Chondrocyte (in vitro differentiated cells): ENCODE measurements at places on chromosomes 6 and 20.
A peak's percentile ranks its signal among the peaks of the same experiment; 100 is the strongest.

DNA sequence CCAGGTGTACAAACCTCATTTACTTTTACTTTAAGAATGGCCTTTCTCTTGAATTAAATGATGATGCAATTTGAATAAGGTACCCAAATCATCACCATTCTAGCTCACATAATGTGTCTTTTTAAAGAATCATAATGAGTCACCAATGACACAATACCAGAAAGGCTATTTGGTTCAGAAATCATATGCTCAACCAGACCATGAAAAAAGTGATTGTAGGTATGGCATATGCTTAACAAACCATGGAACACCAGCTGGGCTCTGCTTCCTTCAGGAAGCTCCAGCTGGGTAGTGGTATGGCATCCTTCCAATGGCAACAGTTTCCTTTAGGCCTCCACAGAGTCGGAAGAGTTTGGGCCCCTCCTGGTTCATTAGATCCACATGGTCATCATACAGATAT, 128.2 kb downstream of the FRK start:
- no peak for DNase-seq

- DNase-seq: no peak
These were observed 121.5 kb upstream of the MCHR2 start for GRCh38 chr6:100115407-100116101.

GRCh38 chr20:16699293-16699692, 30.5 kb upstream of the SNRPB2 start:
- no peak for DNase-seq

- DNase-seq: no peak
These were observed 72.8 kb downstream of the MAP3K5 start for GRCh38 chr6:136719280-136720044.

GRCh38 chr6:170017603-170018320, 266.3 kb downstream of the ERMARD start:
- no peak for DNase-seq

GRCh38 chr6:151585741-151586140, 91.9 kb downstream of the CCDC170 start:
- DNase-seq: no peak

GRCh38 chr6:819122-819521, 126.2 kb upstream of the EXOC2 start:
- no peak for DNase-seq

GRCh38 chr20:34363465-34364222, 571 bp downstream of the ITCH start:
- peak; percentile 54 for DNase-seq

DNA sequence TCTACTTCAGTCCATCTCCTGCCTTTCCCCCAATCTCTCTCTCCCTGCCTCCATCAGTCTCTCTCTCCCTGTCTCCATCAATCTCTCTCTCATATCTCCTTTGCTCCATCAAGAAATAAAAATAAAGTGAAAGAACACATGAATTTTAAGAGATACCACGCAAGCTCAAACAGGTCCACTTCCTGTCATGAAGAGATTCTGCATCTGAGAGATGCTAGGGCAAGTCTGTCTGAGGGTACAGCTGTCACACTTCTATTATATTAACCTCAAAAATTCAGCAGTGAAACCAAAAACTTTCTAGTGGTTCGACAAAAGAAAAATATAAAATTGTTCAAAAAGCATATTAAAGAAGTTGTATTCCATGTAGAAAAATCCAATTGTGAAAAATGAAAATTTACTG, 296.8 kb upstream of the RSPO3 start:
- DNase-seq: no peak

GRCh38 chr20:11965602-11966001, 47.9 kb downstream of the BTBD3 start:
- DNase-seq: no peak

GRCh38 chr20:24765316-24766142, 183.5 kb upstream of the CST7 start:
- DNase-seq: no peak

DNA sequence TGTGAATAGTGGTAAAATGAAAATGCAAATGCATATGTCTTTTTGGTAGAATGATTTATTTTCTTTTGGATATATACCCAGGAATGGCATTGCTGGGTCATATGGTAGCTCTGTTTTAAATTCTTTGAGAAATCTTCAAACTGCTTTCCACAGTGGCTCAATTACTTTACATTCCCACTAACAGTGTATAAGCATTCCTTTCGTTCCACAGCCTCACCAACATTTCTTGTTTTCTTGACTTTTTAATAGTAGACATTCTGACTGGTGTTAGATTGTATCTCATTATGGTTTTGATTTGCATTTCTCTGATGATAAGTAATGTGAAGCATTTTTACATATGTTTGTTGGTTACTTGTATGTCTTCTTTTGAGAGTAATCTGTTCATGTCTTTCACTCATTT, 144.0 kb downstream of the SIM1 start:
- DNase-seq: no peak

DNA sequence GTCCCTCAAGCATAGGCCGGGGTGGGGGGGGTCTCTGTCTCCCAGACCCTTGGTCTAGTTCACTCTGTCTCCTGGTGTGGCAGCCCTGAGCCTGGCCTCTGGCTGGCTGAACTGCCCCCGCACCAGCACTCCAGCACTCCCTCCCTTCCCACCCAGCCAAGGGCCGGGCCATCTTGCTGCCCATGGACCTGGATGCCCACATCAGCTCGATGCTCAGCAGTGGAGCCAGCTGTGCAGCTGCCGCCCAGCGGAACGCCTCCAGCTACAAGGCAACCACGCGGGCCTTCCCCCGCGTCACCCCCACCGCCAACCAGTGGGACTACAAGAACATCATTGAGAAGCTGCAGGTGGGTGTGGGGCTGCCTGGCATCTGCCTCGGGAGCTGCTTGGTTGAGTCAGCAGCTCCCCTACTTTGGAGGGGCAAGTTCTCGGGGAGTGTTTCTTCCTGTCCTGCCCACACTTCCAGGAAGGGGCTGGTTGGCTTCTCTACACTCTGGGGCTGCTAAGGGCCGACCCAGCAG, 28.4 kb downstream of the UQCC2 start:
- DNase-seq: no peak

DNA sequence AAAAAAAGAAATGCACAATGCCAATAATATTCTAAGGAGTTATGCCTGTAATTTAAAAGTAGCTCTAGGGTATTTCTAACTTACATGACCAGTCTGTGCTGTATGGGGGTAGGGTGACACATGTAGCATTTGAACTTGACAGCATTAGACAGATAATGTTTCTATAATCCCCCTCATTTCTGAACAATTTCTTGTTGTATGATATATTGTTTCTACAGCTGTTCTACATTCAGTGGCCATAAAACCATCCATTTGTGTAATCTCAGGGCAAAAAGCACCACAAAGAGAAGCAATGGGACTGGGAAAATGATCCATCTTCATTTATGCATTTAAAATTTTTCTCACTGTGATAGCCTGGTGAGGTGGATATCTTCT, 767.8 kb downstream of the TFAP2A start:
- no peak for DNase-seq

- DNase-seq: no peak
These were observed 87.9 kb upstream of the RBM24 start for GRCh38 chr6:17193106-17193775.

GRCh38 chr6:34806738-34807453, 15.0 kb downstream of the BLTP3A start:
- DNase-seq: no peak

- DNase-seq: no peak
These were observed 224.3 kb downstream of the MAFB start for GRCh38 chr20:40464731-40465208.

- no peak for DNase-seq
These were observed 213.7 kb upstream of the SGK1 start for GRCh38 chr6:134531611-134532010.

DNA sequence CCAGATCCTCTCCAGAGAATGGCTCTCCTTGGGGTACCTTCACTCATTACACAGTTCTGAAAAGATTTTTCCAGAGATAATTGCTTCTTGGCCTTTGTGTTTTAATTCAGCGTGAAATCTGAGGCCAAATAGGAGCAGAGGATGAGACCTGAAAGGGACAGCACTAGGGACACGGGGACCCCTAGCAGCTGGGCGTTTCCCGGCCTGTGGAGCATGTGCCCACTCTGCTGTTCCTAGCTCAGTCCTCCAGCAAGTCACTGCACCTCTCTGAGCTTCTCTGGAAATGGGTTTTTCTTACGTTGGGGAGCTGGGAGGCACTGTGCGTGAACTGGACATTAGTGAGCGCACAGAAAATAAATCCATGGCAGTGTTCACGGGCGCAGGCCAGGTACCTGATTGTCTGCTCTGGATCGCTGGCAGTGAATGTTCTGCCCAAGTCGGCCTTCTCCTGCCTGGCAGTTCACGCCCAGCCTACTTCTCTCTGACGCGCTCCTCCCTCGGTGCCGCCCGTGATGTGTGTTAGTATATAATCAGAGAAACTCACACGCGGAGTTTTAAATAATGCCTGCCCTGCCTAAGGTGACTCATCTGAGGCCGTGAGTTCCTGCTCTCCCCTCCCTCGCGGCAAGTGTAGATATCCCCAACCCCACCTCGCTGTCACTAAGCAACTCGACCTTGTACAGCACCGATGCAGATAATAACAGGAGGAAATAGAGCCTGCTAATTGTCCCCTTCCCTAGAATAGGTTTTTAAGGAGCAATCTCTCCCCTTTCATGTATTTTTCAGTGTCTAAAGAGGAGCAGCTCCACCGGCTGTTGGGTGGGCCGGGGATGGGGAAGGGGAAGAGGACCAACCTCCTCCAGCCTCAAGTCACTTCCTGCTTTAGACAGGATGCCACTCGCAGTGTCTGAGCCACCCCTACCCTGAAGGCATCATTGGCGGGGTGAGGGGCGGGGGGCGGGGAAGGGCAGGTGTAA, 2.7 kb upstream of the TUBB2A start:
- DNase-seq: no peak

GRCh38 chr6:138988469-138988834, 399 bp upstream of the REPS1 start:
- no peak for DNase-seq

DNA sequence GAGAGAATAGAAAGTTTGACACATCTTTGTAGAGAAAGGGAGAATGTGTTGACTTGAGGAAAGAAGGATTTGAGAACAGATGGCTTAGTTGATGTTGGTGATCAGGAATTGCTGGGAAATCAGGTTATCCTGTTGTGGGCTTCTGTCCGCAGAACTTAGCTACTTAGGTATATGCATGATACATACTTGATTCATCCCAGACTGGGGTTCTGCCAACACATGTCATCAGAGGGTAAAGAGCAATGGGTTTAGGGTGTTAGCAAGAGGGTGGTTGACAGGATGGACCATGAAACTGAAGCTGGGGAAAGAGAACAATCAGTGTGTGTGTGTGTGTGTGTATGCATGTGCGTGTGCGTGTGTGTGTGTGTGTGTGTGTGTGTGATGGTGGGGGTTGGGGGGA, 50.6 kb upstream of the NELFCD start:
- DNase-seq: no peak

- DNase-seq: no peak
These were observed 210.0 kb upstream of the SNX9 start for GRCh38 chr6:157613011-157613522.

DNA sequence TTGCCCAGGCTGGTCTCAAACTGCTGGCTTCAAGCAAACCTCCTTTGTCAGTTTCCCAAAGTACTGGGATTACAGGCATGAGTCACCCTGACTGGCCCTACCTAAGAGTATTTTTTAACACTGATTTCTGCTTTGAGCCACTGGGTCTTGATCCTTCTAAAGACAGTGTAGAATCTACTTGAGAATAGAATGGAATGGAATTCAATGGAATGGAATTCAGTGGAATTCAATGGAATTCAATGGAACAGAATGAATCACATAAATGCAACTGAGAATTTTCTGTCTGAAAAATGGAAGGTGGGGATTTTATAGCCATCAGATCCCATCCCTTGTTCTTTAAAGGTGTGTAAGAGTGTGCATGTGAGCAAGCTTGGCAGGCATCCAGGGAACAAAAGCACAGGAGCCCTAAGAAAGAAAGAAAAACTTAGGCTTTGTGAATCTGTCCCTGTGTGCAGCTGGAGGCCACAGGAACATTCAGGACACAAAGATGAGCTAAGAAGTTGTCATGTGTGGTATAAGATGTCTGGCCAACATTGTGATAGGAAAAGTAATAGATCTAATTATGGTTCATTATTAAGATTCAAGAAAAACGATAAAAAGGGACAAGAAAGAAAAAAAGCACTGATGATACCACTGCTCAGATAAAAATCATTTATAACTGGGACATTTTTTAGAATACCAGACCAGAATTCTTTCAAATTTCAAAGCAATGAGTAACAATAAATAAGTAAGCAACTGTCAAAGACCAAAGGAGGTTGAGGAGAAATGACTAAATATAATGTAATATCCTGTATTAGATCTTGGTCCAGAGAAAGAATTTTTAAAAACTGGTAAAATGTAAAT, 681.0 kb upstream of the GJE1 start:
- no peak for DNase-seq

GRCh38 chr20:25299806-25300205, 51.9 kb downstream of the PYGB start:
- no peak for DNase-seq

- no peak for DNase-seq
These were observed 962.1 kb downstream of the GRIK2 start for GRCh38 chr6:102355578-102355977.

- no peak for DNase-seq
These were observed 374.5 kb downstream of the RNGTT start for GRCh38 chr6:88588938-88589337.

DNA sequence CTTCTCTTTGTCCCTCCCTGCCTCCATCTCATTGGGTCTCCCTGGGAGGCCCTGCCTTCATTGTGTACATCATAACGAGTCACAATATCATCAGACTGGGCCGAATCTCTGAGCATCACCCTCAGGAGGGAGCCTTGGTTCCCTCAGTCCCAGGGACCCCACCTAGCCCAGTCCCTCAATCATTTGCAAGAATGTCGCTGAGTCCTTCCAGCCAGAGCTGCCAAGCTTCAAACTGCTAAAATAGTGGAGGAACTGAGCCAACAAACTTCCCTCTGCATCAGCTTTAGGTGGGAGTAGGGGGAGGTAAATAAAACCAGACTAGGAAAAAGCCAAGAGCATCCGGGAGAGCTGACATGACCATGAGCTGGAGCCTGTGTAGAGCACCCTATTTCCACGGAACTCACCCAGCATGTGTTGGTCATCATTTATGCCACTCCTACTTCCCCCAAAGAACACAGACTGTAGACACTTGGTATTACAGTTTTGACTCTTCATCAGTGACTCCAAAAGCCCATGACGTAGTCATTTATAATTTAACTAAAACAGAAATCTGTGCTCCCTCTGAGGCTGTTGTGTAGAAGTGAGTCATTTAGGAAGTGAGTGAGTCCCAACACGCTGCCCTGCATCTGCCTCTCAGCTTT, 28.8 kb upstream of the IL17A start:
- no peak for DNase-seq

GRCh38 chr6:130376936-130377335, 11.1 kb downstream of the TMEM200A start:
- no peak for DNase-seq

DNA sequence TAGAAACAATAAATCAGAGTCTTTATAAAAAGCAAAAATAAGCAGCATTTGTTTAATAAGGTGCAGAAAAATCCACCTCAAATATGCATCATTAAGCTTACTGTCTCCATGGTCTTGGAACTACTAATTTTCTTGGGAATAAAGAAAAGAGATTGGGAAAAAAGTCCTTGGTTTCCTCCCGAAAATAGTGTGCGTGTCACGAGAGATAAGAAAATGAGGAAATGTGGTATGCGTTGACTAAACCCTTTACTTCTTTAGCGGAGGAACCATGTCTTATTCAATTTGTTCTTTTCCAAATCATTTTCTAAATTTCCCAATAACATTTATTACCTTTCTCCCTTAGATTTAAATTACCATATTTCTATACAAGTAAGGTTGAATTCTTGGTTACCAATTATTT, 54.1 kb upstream of the HBS1L start:
- DNase-seq: no peak

GRCh38 chr6:87926687-87927086, 121.0 kb upstream of the SPACA1 start:
- no peak for DNase-seq
